ENCODE measurements at places on chromosomes 7 and 10. TPM values are rescaled to one million over a fixed set of nuclear protein-coding genes. Genes with fewer than 3 reads are reported as not detected.

The BBS9 gene
- 9.4 TPM for total RNA-seq

The SFTPA2 gene
- total RNA-seq, result not detected

DNA sequence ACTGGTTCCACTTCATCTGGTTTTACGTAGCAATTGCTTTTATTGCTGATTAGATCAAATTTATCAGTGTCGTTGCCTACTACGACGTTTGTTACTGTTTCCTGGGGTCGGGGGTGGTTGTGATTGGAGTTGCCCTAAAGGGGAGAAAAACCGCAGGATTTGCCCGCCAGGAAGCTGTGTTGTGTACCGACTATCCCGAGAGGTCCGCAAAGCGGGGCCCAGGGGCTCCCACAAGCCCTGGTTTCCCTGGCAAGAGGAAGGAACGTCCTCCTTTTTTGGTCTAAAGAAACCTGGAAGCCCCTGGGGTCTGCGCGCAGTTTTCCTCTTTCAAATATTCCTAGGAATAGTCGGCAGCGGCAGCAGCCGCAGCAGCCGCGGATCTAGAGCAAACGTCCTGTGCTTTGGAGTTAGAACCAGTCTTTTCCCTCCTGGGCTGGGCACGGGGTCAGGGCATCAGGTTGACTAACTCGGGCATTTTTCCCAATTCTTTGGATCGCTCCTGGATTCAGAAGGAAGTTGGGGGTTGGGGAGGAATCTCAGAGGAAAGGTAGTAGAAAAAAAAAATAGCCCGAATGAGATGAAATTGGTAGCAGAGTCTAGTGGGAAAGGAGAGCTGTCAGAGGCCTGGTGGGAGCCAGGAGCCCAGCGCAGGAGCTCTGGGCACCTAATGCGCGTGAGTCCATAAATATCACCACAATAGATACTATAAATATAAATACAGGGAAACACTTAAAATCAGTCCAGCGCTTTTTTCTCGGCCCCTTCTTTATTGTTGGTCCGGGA, 4.6 kb downstream of the VAX1 start:
- peaks cover 93% of the 10 kb centered on the region for H3K27me3 ChIP-seq
- DNase-seq, result no peak
- H3K36me3 ChIP-seq, result no peaks in the 10 kb centered on the region
- H3K4me3 ChIP-seq, result no peak overlapping the region
- peaks cover 10% of the 10 kb centered on the region for H3K4me1 ChIP-seq

DNA sequence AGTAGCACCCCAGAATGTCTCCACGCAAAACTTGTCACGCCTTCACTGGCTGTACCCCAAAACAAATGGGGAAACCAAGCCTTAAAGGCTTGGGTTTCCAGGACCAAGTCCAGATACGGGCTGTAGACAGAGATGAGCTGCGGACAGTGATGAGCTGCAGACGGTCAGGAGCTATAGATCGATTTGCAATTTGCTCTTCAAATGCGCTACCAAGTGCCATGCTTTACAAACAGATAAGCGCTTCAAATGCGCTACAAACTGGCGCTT, 658 bp upstream of the SGCE start:
- peak overlapping the region; percentile 77 for H3K27ac ChIP-seq
- DNase-seq, result no peak
- peaks cover 36% of the 10 kb centered on the region for H3K4me1 ChIP-seq

- H3K36me3 ChIP-seq, result no peaks in the 10 kb centered on the region
- peaks cover 42% of the 10 kb centered on the region for H3K4me1 ChIP-seq
- DNase-seq, result no peak
- H3K4me3 ChIP-seq, result no peak overlapping the region
- H3K27me3 ChIP-seq, result peaks cover 2% of the 10 kb centered on the region
Measured at GRCh38 chr10:11754620-11755019, 12.4 kb downstream of the ECHDC3 start.

DNA sequence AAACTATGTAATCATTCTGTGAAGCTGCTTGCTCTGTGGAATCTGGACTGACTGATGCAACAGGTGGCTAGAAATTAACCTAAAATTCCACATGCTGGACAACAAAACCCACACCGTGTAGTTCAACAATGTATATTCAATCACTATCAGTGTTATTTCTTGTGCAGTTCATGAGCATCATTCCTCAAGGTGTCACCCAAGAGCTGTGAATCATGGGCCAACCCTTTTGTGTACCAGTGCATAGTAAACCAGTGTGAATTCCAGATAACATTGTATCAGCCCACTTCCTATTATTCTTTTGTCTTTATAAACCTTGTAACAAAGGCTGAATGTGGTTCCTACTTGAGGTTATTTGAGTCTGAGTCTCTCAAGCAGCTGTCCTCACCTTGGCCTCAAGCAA, 905.2 kb upstream of the ZNF722 start:
- H3K36me3 ChIP-seq, result no peaks in the 10 kb centered on the region
- H3K27ac ChIP-seq, result no peak overlapping the region
- H3K4me3 ChIP-seq, result no peak overlapping the region
- no peaks in the 10 kb centered on the region for H3K4me1 ChIP-seq
- H3K27me3 ChIP-seq, result no peaks in the 10 kb centered on the region

DNA sequence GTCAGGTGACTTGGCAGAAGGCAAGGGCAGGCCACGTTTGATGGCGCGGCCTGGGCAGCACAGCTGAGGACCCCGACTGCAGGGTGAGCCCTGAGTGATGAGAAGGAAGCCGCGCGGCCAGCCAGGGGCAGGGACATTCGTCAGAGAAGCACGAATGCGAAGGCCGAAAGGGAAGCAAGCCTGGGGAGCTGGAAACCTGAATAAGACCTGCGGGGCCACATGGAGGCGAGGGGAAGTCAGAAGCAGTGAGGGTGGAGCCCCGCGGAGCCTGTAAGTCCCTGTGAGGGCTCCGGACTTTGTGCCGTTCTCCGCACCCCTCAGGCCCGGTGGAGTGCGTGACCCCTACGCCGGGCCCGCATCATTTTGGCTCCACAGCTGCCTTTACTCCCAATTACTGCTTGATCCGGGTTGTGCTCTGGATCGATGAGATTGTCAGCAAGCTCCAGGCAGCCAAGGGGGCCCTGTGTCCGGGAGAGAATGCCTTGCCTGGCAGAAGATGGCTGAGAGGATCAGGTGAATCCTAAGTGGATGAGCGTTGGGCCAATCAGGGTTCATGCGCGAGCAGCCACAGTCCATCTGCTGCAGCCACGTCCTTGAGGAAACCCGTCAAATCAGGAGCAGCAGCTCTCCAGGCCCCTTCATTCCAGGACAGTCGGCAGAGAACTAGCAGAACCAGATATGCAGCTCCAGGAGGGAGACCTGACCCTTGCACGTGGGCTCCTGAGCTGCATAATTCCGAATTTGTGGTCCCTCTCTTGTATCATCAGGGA, 293.3 kb upstream of the SHH start:
- H3K27me3 ChIP-seq, result peaks cover 7% of the 10 kb centered on the region
- no peak for DNase-seq
- H3K4me1 ChIP-seq, result no peaks in the 10 kb centered on the region
- H3K36me3 ChIP-seq, result no peaks in the 10 kb centered on the region
- no peak overlapping the region for H3K27ac ChIP-seq
- H3K4me3 ChIP-seq, result no peak overlapping the region

DNA sequence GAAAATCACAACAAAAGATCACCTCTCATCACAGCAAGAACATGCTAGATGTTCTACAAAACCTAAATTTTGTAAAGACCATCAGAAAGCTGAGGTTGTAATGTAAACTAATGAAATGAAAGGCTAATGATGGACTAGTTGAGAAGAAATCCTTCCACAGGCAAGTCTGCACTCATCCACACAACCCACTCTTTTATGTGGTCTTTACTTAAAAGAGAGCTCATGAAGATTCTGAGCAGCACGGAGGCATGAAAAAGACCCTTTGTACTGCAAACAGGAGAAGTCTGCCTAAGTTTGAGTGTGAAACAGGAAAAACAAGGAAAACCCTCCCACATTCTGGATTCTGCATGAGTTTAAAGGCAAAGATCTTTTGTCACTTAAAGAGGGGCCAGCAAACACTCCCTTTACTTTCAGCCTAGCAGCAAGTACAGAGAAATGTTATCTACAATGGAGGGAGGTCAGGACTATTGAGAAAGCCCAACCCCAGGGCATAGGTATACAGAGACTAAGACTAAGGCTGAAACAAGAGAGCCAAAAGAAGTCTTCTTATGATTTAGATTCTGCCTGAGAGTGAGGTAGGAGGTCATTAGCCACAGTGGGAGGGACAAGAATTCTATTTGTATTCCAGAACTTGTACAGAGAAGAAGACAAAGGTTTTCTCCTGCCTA, 521.2 kb upstream of the TEX47 start:
- no peaks in the 10 kb centered on the region for H3K4me1 ChIP-seq
- no peak for DNase-seq
- H3K27me3 ChIP-seq, result no peaks in the 10 kb centered on the region

- no peak for DNase-seq
- H3K36me3 ChIP-seq, result no peaks in the 10 kb centered on the region
- no peak overlapping the region for H3K4me3 ChIP-seq
- H3K4me1 ChIP-seq, result no peaks in the 10 kb centered on the region
Measured at GRCh38 chr7:151712810-151713125, 164.1 kb downstream of the PRKAG2 start.

Data from HepG2 (cell line).